IMR-90 (cell line): ENCODE measurements at places on chromosomes 2 and 18. TPM values are rescaled to one million over a fixed set of nuclear protein-coding genes. Genes with fewer than 3 reads are reported as not detected.

Gene CYS1
- total RNA-seq = under 0.01 and 0.28 TPM in 2 replicates

DNA sequence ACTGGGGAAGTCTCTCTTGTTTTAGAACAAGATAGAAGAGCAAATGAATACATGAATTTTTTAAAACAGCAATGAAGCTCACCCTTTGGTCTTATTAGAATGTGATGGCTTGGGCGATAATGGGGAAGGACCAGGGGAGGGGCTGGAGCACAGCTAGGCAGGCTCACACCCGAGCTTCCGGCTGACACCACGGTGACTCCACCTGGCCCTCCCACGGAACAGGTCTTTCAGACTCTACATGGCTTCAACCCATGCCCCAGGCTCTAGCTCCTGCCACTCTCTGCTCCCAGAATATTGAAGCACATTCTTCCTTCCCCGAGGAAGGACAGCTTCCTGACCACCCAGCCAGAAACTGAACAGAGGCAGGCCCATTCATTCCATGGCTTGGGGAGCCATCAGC, 127.5 kb upstream of the AGAP1 start:
- H3K27me3 ChIP-seq = peaks cover 62% of the 10 kb centered on the region
- no peaks in the 10 kb centered on the region for H3K4me1 ChIP-seq
- no peak overlapping the region for H3K27ac ChIP-seq

Gene SPP2
- not detected in 2 replicates for total RNA-seq

Gene GATA6
- 2.5 and 3.3 TPM in 2 replicates for total RNA-seq

GRCh38 chr18:31576670-31577069, 15.0 kb upstream of the TTR start:
- no peak overlapping the region for H3K27ac ChIP-seq
- H3K36me3 ChIP-seq = no peaks in the 10 kb centered on the region
- no peaks in the 10 kb centered on the region for H3K27me3 ChIP-seq
- no peaks in the 10 kb centered on the region for H3K4me1 ChIP-seq

- DNase-seq = no peak
- H3K27ac ChIP-seq = no peak overlapping the region
- no peak overlapping the region for H3K4me3 ChIP-seq
- no peaks in the 10 kb centered on the region for H3K4me1 ChIP-seq
- no peaks in the 10 kb centered on the region for H3K27me3 ChIP-seq
Observed at GRCh38 chr18:48203288-48203945, 205.8 kb downstream of the ZBTB7C start.

DNA sequence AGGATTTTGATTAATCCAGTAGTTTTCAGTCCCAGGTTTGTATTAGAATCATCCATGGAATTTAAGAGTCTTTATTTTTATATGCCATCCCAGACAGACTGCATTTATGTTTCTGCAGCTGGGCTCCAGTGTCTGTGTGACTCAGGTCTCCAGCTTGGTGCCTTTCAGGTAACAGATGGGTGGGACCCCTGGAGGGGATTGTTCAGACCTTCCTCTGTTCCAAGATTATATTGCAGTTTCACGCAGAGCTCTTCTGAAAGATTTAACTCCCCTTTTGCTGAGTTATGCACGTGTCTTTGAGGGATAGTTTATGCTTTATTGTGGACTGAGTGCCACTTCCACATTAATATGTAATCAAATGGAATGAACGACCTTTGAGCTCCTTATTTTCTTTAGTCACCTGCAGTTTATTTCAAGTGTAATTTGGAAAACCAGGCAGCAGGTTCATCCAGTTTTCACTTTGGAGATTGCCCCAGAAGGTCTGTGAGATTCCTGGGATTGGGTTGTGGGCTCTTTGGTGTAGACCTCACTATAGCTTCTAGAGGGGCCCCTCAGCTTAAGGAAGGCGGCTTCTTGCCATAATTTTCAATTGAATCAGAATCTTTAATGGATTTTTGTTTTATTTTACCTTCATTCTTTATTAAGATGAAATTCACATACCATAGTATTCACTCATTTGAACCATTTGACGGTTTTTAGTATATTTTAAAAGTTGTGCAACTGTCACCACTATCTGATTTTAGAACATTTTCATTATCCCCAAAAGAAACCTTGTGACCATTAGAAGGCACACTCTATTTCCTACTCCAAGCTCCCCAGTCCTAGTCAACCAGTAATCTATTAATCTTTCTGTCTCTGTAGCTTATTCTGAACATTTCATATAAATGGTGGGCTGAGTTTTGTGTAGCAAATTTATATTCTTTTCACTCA, 135.0 kb downstream of the WDSUB1 start:
- no peak overlapping the region for H3K4me3 ChIP-seq
- no peaks in the 10 kb centered on the region for H3K27me3 ChIP-seq
- peaks cover 19% of the 10 kb centered on the region for H3K4me1 ChIP-seq
- peaks cover 22% of the 10 kb centered on the region for H3K36me3 ChIP-seq
- no peak for DNase-seq

GRCh38 chr18:22471546-22472131, 53.9 kb upstream of the CTAGE1 start:
- no peaks in the 10 kb centered on the region for H3K27me3 ChIP-seq
- H3K4me1 ChIP-seq = peaks cover 33% of the 10 kb centered on the region
- peak; percentile 64 for DNase-seq
- H3K36me3 ChIP-seq = no peaks in the 10 kb centered on the region
- H3K4me3 ChIP-seq = no peak overlapping the region

Gene GCG
- total RNA-seq = not detected in 2 replicates

Gene AQP12A
- not detected in 2 replicates for total RNA-seq

GRCh38 chr2:232476791-232477190, 10.8 kb downstream of the ECEL1 start:
- H3K4me3 ChIP-seq = no peak overlapping the region
- H3K4me1 ChIP-seq = no peaks in the 10 kb centered on the region
- H3K27ac ChIP-seq = no peak overlapping the region
- no peak for DNase-seq
